ENCODE measurements at places on chromosomes 7 and 10.

GRCh38 chr10:122113161-122113944 is 124.4 kb downstream of the TACC2 start:
- peak; percentile 89 for DNase-seq

- DNase-seq, result no peak
Measured at GRCh38 chr10:60662917-60663614, 115.2 kb upstream of the CDK1 start.

DNA sequence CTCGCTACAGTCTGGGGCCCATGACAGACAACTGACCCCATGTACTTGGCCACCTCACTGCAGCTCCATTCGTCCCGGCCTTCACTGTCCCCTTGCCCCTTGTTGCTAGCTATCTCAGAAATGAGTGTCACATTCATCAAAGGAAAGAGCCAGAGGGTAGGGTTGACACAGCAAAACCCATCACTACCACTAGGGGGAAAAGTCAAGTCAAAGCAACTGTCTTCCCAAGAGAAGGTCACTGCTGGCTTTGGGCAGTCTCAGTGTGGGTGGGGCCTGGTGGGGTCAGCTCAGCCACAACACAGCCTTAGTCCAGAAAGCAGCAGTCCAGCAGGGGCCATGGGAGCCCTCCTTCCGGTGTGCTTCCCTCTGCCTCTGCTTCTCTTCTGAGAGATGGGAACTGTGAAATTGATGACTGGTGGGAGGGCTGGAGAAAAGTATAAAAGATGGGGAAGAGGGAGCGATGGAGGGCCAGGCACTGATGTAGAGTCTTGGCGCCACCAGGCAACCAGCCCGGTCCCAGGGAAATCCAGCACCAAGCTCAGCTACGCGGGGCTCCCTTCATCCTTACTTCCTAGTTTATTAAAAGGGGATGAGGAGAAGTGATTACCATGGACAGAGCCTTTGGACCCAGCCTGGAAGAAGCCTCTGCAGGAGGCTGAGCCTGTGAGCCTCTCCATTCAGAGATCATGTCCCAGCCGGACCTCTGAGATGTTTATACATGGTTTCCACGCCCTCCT is 58.0 kb downstream of the PLXNA4 start:
- DNase-seq, result no peak

GRCh38 chr10:130498042-130498441 is 361.9 kb downstream of the GLRX3 start:
- DNase-seq, result no peak

DNA sequence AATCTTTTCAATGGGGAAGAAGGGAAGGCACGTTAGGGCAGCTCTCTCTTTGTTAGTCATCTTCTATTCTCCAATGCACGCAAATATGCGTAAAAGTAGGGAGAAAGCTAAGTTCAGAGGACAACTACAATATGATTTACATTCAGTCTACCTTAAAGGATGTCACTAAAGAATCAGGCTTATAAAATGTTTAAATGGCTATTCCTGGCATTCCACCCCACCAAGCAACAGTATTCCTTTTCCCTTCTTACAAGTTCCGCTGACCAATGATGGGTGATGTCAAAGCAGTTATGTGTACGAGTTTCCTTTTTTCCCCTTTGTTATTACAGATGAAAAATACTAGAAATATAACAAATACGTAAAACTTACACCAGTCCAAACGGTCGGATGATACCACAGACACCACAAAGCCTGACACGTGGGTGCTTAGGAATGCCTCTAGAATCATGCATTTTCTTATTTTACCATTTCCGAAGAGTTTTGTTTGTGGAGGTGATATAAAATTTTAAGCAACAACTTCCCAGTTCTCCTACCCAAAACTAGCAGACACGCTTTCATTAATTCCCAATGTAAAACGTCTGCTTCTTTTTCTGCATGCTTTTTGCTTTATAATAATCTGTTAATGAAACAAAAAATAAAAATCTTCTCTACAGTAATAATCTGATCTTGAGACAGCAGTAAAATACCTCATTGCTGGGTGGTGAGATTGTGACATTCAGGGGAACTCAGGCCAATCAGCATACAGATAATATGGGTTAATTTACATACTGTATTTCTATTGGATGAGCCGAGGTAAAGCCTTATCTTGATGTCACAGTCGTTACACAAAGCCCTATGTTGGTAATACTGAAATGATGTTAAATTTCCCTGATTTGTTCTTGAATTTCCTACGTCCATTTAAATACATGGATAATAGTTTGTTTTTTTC is 708 bp upstream of the GPR85 start:
- DNase-seq, result peak; percentile 71

DNA sequence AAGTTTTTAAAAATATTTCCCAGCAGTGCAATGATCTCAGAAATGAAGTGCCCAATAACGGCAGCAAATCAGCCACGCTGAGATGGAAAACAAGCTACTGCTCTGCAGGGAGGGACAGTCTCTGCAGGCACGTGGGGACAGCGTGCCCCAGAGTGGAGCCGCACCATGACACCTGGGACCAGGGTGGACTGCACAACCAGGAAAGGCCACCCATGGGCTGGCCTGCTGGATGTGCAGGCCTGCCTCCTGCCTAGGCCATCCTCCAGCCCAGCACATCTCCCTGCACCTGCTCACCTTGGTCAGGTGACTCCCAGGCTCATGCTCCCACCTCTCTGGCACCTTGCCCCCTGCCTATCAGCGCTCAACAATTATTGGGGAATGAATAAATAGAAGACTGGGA is 80.4 kb downstream of the VSTM4 start:
- DNase-seq, result no peak

- peak; percentile 15 for DNase-seq
Measured at GRCh38 chr10:60465801-60466200, 76.1 kb upstream of the ANK3 start.

- DNase-seq, result no peak
Measured at GRCh38 chr7:33937871-33938270, 32.5 kb downstream of the BMPER start.

- DNase-seq, result no peak
Measured at GRCh38 chr10:48556713-48557112, 48.2 kb downstream of the ARHGAP22 start.

DNA sequence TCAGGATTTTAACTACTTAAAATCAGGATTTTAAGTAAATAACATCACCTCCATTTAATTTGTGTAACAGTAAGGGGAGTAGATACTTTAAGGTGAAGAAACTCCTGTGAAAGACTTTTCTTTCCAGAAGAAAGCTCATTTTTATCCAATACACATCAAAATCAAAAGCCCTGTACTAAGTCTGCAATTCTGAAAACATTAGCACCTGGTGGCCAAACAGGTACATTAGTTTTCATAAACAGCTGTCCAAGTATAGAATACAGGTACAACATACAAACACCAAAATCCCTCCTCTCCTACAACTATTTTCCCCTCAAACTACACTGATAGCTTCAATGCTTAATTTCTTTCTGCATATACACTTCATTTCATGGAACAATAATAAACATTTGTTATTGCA is 22.9 kb downstream of the FAM3C start:
- no peak for DNase-seq

GRCh38 chr7:1889556-1890181 is 219.6 kb downstream of the ELFN1 start:
- DNase-seq, result peak; percentile 78

DNA sequence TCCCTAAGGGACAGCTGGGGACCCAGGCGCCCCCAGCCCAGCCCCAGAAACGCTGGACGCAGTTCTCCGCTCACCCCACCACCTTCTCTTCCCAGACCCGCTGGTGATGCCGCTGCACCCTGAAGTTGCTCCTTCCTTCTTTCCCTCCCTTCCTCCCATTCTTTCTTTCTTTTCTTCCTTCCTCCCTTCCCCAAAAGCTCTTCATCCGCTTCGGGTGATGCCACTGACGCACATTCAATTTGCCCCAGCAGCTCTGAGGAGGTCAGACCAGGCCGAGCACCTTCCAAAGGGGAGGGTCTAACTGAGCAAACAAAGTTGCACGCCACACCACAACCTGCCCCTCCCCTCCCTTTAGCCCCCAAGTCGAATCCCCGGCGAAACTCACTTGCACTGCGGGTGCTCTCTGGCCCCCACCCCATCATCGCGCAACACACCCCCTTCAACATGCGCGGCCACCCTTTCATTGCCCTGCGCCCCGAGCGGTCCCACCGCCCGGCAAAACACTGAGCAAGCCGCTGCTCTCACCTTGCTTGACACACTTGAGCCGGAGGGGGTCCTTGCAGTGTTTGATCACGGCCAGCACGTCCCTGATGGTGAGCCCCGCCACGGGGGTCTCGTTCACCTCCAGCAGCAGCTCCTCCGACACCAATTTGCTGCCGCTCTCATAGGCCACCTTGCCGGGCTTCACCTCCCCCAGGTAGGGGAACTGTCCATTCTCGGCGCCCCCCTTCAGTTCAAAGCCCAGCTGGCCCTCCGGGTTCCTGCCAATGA is 787 bp downstream of the MAGI2 start:
- DNase-seq, result peak; percentile 42

DNA sequence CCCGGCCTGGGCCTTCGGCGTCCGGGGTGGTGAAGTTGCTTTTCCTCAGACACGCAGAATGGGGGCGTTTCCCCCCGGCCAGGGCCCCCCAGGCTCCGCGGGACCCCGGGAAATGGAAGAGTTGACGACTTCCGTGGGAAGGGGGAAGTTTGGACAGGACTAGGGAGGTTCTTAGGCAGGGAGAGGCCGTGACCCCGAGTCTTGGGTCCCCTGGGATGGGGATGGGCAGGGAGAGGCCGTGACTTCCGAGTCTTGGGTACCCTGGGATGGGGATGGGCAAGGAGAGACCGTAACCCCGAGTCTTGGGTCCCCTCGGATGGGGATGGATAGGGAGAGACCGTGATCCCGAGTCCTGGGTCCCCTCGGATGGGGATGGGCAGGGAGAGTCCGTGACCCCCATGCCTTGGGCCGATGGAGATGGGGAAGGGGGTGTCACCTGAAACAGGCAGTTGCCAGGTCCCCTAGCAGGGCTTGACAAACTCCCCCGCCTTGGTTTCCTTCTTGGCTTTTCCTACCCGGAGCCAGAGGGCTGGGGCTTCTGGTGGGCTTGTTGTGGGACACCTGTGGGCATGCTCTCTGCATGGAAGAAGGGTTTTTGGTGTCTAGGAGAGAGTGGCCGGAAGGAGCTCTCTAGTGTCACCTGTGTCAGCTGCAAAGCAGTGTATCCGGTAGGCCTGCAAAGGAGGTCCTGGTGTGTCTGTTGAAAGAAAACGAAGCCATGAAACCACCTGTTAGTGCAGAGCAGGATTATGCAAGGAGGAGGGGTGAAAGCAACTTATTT is 1.1 kb downstream of the TRRAP start:
- no peak for DNase-seq

GRCh38 chr10:86064219-86064618 is 302.4 kb downstream of the GRID1 start:
- no peak for DNase-seq

DNA sequence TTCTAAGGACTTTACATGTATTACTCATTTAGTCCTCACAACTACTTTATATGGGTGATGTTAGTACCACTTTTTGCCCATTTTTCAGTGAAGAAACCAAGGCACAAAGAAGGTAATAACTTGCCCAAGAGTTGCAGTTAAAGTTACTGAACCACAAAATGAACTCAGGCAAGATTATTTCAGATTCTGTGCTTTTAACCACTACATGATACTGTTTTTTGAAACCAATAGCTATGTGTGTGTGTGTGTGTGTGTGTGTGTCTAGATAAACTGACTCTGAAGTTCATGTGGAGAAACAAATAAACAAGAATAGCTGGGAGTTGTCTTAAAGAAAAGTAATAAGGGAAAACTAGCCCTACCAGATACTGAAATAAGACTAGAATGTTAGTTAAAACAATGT is 60.8 kb upstream of the OIT3 start:
- DNase-seq, result no peak

- DNase-seq, result peak; percentile 60
Measured at GRCh38 chr7:139725077-139725476, 52.7 kb downstream of the HIPK2 start.

DNA sequence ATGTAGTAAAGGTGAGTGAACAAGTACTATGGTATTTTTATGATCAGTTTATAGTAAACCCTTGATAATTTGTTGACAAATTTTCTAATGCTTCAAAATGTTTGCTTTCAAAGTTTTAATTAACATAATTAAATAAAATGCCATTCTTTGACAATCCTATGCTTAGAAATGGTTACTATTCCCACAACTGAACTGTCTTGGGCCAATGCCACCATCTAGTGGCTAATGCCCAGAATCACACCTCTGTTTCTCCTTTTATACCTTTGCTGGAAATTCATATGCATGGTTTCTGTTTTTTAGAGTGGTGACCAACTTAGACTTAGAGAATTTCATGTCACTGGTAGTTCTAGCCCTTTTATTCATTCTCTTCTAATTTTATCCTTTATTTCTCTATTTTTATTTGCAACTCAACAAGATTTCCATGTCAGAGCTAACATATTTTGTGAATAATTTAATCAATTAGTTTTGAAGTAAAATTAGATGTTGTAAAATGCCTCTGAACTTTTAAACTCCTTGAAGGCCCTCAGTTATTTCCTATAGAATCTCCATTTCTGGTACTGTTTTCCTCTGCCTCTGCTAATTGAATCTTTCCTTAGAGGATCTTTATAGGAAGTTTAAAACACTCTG is 31.1 kb downstream of the PCGF5 start:
- peak; percentile 56 for DNase-seq

GRCh38 chr7:30062587-30062986 is 34.4 kb downstream of the PLEKHA8 start:
- DNase-seq, result peak; percentile 46

- DNase-seq, result no peak
Measured at GRCh38 chr10:62113680-62114079, 155.0 kb downstream of the RTKN2 start.

DNA sequence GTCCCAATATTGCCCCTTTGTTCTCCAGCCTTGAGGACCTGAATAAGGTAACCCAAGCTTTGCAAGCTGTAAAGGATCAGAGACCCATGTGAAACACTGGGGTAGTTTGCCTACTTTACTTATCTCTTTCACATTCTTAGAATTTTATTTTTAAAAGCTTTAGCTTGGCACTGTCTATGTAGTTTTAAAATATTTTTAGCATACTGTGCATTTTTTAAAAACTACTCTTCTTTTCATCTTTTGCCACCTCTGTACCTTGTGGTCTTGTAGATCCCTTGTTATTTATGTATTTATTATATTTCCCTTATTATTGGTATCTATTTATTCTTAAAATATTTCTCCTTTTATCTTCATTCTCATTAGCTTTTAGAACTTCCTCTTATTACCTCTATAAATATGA is 12.0 kb upstream of the PTPRZ1 start:
- no peak for DNase-seq

DNA sequence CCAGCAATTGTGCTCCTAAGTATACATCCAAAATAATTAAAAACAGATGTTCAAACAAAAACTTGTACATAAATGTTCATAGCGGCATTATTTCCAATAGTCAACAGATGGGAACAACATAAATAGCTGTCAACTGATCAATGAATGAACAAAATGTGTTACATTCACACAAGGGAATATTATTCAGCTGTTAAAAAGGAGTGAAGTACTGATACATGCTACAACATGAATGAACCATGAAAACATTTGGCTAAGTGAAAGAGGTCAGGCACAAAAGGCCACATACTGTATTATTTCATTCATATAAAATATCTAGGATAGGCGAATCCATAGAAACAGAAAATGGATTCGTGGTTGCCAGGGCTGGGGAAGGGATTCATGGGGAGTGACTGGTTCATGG is 109.1 kb downstream of the CDH23 start:
- no peak for DNase-seq

GRCh38 chr7:108663701-108664100 is 94.0 kb downstream of the DNAJB9 start:
- no peak for DNase-seq

Data from AG20443 (cell line).